ENCODE measurements at places on chromosomes 7 and 10.

- no peak for DNase-seq
These were observed 324.0 kb downstream of the LHFPL3 start for GRCh38 chr7:104652434-104652833.

DNA sequence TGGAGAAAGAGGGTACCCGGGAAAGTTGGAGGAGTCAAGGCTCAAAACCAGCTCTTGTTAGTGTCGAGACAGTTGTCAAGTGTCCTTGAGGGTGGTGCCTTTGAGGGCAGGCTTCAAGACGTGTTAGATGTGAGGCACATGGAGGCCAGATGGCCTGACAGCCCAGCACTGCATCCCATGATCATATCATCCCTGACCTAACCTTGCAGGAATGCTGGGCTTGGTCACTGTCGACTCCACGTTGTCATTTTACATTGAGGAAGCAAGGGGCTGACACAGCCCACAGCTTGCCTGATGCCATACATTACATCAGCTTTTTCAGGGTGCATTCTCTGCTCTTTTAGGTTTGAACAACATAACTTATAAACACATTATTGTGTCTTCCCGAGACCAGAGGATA lies 114.1 kb downstream of the ABCA13 start:
- DNase-seq: no peak

DNA sequence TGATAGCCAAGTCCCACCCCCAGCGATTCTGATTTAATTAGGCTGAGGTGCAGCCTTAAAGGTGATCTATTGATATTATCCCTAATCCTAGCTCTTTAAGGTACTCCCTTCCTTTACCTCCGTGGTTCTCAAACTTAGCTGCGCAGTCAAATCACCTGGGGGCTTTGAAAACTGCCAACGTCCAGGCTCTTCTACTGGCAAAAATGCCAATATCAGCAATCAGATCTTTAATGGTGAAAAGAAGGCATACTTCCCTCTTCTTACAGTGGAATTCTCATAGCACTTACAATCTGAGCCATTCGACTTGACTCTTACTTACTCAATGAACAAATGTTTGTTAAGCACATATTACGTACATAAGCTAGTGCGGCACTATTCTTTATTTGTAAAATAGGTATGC lies 704 bp upstream of the SLC35B4 start:
- no peak for DNase-seq

DNA sequence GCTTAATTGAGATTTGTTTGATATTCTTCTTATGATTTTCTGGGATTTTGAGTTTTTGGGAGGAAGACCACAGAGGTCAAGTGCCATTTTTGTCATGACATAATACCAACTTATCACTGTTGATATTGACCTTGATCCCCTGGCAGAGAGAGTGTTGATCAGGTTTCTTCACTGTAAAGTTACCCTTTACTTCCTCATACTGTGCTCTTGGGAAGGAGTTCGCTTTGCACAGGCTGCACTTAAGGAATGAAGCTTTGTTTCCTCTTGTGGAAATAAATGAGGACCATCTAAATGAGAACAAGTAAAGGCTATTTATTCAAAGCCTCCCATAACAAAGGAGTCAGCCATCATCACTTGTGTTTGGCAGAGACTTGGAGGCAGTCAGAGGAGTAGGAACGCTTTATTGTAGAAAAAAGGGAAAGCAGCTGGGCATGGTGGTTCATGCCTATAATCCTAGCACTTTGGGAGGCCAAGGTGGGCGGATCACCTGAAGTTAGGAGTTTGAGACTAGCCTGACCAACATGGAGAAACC lies 16.1 kb downstream of the ST7 start:
- DNase-seq: no peak

GRCh38 chr7:141697211-141697871 lies 4.6 kb downstream of the DENND11 start:
- no peak for DNase-seq

- no peak for DNase-seq
These were observed 19.0 kb downstream of the STEAP1 start for GRCh38 chr7:90173127-90173844.

GRCh38 chr7:87216701-87217508 lies 2.6 kb downstream of the TMEM243 start:
- DNase-seq: peak; percentile 65

GRCh38 chr7:132406039-132406438 lies 170.2 kb downstream of the PLXNA4 start:
- DNase-seq: no peak

GRCh38 chr10:128027306-128027705 lies 98.9 kb downstream of the MKI67 start:
- no peak for DNase-seq

GRCh38 chr7:72268090-72268489 lies 144.0 kb downstream of the CALN1 start:
- DNase-seq: no peak

DNA sequence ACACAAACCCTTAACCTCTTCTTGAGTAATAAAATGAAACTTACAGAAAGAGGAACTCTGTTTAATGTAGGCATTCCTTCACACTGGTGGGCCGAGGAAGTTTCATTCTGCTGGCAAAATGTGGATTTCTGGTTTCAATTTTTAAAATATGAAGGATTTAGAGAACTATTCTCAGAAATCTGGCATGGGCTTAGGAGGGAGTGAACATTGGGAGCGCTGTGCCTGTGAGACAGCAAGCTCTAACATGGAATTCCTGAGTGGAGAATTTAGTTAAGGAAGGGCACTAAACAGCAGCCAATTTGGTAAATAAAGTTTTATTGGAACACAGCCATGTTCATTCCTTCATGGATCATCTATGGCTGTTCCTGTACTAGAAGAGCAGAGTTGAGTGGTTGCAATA lies 751.8 kb upstream of the IGFBP3 start:
- no peak for DNase-seq

DNA sequence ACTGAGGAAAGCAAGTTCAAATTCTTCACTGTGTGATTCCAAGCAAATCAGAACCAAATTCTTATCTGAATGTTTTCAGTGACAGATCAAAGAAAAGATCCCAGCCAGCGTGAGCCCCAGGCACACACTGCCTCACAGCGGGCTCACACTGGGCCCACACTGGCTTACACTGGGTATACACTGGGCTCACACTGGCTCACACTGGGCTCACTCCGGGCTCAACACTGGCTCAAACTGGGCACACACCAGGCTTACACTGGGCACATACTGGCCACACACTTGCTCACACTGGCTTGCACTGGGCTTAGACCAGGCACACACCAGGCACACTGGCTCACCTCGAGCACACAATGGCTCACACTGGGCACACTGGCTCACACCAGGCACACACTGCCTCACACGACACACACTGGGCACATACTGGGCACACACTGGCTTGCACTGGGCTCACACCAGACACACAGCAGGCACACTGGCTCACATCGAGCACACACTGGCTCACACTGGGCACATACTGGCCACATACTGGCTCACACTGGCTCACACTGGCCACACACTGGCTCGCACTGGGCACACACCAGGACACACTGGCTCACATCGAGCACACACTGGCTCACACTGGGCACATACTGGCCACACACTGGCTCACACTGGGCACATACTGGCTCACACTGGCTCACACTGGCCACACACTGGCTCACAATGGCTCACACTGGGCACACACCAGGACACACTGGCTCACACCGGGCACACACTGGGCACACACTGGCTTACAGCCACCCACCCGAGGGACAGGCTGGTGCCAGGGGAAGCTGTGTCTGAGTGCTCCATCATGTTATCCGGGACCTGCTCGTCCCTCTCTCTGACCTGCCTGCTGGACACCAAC lies 156.3 kb downstream of the PTPRN2 start:
- no peak for DNase-seq

DNA sequence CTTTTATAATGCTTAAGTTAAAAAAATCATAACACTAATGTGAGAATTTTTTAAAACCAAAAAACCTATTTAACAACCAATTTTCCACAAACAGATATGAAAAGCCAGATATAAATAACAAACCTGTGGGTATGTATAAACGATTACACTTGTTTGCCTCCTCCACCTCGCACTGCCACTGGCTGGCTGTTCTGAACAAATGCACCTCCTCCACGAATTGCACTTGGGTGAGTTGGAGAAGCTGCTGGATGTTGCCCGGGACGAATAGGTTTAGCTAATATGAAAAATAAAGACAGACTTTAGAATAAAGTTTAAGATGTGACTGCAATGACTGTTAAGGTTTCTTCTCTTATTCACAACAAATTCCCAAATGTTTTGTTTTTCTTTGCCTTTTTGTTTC lies 40.8 kb downstream of the KIF5B start:
- DNase-seq: no peak

DNA sequence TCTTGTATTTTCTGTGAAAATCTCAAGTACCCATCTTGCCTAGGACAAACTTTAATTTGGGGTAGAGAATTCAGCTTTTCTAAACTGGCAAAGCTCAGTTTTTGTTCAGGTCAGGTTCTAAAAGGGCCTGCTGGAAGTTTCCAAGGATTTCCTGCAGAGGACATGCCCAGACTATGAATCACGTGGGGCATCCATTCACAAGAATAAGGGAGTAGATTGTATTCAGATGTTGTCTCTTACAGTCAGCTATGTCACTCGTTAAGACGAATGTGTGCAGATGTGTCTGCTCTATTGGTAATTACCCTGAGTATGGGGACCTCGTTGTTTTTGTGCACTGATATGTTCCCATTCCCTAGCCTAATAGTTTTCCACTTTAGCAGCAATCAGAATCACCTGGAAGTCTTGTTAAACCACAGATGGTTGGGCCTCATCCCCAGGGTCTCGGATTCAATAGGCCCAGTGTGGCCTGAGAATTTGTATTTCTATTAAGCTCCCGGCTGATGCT lies 81.0 kb upstream of the ITPRID1 start:
- DNase-seq: no peak

DNA sequence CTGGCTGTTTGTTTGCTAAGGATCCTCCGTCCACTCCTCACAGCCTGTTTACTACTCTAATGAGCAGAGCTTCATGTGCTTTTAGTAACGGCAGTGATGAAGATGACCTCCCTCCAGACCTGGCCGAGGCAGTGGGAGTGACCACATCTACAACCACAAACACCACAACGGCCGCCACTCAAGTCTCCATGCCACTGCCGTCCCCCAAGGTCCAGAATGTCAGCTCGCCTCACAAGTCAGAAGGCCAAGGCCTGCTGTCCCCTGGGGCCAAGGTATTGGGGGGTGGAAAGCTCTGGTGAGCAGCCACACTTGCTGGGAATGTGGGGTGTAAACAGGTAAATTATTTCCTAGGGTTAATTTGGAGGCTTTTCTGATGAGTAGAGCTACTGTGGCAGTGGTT lies 926.4 kb downstream of the IPMK start:
- no peak for DNase-seq

GRCh38 chr10:72034040-72034499 lies 54.3 kb downstream of the SPOCK2 start:
- DNase-seq: no peak

- no peak for DNase-seq
These were observed 66.1 kb downstream of the KCNMA1 start for GRCh38 chr10:77571490-77571889.

DNA sequence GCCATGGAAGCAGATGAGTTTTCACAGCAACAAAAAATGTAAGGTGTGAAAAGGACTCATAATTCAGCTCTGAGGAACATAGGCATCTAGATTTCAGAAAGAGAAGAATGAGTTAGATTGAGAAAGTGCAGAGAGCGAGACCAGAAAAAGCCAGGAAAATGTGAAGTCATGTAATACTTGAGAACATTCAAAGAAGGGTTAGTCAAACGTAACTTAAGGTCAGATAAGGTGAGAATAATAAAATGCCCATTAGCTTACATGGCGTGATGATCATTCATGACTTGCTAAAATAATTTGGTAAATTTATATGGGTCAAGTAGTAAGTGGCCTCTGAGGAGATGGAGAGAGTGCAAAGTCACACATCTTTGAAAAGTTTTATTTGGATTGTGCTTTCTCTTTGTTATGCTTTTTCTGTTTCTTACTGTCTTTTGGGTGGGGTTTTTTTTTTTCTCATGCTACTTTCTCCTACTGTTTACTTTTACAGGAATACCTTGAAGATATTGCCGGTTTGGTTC lies 271.8 kb upstream of the NRG3 start:
- no peak for DNase-seq

DNA sequence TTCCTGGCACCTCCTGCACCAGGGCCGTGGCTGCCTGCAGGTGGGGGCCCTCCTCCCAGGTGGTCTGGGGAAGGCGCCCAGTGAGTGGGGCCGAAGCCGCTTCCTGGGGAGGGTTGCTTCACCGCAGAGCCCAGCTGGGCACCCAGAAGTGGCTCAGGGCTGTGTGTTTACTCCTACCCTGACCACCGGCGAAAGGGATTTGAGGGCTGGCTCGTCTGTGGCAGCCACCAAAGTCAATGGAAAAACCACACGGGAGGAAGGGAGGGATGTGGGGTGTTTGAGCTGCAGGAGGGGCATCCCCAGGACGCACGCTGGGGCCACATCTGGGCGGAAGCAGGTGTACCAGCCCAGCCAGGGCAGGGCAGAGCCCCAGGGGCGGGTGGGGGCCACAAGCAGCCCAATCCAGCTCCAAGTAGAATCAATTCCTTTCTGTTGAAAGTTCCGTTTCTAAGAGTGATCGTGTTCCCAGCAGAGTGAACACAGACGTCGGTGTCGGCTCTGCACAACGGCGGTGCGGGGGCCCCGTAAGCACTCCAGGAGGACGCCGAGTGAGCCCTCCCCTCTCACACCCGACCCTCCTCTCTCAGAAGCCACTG lies 69.9 kb downstream of the FOXL3 start:
- no peak for DNase-seq

GRCh38 chr7:97270280-97270679 lies 152.8 kb downstream of the SDHAF3 start:
- DNase-seq: no peak

GRCh38 chr7:74084722-74085578 lies 1.3 kb downstream of the LIMK1 start:
- DNase-seq: no peak

DNA sequence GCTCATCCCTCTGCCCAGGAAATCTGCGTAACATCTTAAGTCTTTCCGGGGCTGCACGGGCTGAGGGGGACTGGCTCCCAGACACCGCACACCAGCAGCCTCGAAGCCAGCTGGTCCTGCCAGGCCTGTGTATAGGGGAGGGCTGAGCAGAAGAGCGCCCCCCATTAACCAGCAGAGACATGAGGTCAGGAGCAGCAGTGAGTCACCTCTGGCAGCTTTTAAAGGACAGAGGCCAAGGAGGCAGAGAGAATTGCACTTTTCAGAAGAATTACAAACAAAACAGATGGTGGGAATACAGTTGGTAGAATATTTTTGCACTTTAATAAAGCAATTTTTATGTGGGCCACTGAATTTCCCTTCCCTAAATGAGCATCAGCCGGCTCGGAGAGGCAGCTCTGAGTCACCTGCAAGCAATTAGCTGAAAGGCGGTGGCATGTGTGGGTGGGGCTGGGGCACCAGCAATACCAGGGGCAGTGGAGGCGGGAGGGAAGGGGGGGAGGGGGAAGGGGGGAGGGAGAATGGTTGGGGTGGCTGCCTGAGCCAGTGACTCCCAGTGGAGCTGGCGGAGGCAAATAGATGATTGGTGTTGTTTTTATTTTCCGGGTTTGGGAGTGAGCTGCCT lies 39.1 kb downstream of the GOLGA7B start:
- DNase-seq: no peak

GRCh38 chr7:106480616-106481031 lies 180.3 kb downstream of the CCDC71L start:
- DNase-seq: no peak

GRCh38 chr7:81457852-81458522 lies 311.9 kb downstream of the HGF start:
- DNase-seq: no peak
